ENCODE measurements at places on chromosomes 13 and 19.

DNA sequence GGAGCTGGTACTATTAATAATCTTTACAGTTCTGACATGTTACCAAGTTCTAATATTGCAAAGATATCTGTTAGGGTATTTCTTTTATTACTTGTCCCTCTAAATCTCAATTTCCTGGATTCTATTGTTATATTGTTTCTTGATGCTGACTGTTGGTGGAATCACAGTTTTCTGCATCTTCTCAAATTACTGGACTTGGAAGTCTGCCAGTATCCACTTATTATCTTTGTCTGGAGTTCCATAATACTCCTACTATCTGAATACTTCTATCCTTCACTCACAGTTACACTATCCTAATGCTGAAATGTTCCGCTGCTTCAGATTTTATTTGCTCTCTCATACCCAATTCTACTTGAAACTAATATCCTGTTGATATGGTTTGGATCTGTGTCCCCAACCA lies 1985.7 kb upstream of the PRR20A start:
- no peak for DNase-seq

- DNase-seq = no peak
These were observed 280.1 kb upstream of the TMTC4 start for GRCh38 chr13:100954430-100955305.

- no peak for DNase-seq
These were observed 40.8 kb downstream of the BRD4 start for GRCh38 chr19:15291548-15292021.

DNA sequence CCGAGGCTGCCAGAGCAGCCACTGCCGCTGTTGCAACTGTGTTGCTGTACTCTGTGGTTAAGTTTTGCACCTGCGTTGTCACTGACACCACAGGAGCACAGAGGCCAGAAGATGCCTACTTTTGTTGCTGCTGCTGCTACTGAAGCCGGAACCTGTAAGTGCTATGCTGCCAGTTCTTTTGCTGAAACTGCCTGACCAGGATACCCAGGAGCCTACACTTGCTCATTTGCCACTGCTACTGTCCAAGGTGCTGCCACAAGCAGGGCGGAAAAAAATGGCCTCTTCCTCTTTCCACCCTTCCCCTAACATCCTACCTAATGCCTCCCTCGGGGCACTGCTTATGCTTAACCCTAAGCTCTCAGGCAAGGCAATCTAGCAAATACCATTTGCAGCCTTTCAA lies 29.0 kb upstream of the NBEA start:
- no peak for DNase-seq

GRCh38 chr13:30928978-30929377 lies 3.5 kb upstream of the TEX26 start:
- DNase-seq = no peak

GRCh38 chr13:85520445-85520844 lies 278.8 kb downstream of the SLITRK6 start:
- DNase-seq = no peak

- no peak for DNase-seq
These were observed 8.6 kb downstream of the ELAVL1 start for GRCh38 chr19:7996883-7997282.

DNA sequence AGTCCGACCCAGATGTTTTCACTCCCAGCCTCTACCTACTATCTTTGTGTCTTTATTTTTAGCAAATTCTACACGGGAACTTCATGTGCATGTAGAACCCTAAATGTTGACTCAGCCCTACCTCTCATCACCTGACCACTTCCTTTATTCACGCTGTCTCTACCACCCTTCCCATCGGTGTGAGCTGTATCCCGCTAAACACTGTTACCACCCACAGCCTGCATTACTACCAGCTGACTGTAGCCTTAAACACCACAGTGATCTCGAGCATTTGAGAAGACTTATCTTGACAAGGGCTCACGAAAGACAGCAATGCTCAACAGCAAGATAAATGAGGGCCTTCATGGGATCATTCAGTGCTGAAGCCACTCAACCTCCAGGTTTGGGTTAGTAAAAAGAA lies 15.1 kb downstream of the NCR1 start:
- DNase-seq = no peak

GRCh38 chr13:99432609-99433542 lies 68.4 kb upstream of the TM9SF2 start:
- DNase-seq = peak; percentile 80

GRCh38 chr19:34961775-34962686 lies 2.0 kb downstream of the ZNF792 start:
- no peak for DNase-seq

DNA sequence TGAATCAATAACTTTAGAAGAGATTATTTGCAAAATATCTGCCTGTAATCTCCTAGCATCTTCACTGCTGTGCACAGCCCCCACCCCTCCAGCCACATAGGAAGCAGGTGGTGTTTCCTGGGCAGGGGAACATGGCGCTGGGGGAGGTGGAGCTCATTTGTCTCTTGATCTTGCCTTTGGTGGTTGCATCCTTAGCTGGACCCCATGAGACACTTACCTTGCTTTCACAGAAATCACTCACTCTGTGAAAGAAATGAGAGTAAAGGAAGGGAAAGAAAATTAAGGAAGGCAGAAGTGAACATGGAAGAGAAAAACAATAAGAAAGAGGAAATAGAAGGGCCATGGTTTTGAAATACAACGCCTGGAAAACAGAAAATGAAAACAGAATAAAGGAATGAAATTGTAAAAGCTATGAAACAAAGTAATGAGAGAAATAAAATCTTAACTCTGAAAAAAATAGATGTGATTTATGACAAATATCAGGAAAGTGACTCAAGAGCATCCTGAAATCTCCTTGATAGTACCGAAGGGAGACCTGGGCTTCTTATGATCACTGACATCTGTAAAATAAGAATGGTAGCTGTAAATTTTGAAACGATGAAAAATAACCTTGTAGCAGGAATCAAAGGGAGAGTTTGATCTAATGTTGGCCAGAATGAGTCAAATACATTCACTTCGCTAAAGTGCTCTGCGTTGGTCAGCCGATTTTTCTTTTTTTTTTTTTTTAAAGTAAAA lies 17.2 kb upstream of the RNASEH2B start:
- DNase-seq = no peak

- DNase-seq = no peak
These were observed at the start of gene CLIP3 for GRCh38 chr19:36032251-36033104. Gene CLIP3 (minus strand): TSS chr19:36032873. CDS start chr19:36032357, 516 bp downstream.

GRCh38 chr13:99895444-99896368 lies 75.9 kb downstream of the ZIC5 start:
- DNase-seq = no peak

GRCh38 chr13:49869519-49869918 lies 66.6 kb downstream of the SPRYD7 start:
- no peak for DNase-seq

DNA sequence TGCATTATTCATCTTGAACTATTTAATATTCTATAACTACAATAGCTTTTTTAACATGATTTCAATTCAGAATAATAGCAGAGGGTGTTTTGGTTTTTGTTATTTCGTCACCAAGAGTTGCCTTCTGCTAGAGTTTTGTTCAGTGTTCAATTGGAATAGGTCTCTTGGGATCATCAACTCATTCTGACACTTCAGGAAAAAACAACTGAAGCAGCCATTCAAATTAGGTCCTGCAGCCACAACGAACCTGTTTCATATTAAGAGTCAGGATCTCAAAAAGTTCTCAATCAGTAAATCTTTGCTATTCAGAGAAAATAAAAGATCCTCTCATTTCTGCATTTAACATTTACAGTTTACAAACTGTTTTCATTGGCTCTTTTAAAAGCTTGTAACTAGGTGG lies 2.4 kb upstream of the CHAMP1 start:
- no peak for DNase-seq

DNA sequence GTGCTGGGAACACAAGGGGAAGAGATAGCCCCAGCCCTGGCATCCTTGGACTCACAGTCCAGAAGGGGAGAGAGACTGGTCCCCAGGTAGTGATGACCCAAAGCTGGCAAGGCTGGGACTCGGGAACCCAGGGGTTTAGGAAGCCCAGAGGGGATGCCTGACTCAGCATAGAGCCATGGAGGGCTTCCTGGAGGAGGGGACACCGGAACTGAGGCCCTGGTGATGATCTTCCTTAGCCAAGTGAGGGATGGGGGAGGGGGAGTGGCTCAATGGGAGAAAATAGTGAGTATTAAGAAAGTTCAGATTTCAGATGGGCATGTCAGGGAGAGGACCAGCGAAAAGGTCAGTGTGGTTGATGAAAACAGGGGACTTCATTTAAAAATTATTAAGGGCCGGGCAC lies 26.8 kb downstream of the EXOC3L2 start:
- DNase-seq = no peak

GRCh38 chr19:27738569-27739193 lies 1474.3 kb downstream of the UQCRFS1 start:
- DNase-seq = no peak

GRCh38 chr13:49000247-49000646 lies 24.5 kb downstream of the FNDC3A start:
- no peak for DNase-seq

GRCh38 chr19:10782795-10783194 lies 53.2 kb downstream of the TMED1 start:
- no peak for DNase-seq

- DNase-seq = no peak
These were observed 39.7 kb upstream of the USP12 start for GRCh38 chr13:27211271-27211670.

- DNase-seq = no peak
These were observed 39.2 kb downstream of the TNFRSF19 start for GRCh38 chr13:23609414-23609760.

- DNase-seq = no peak
These were observed 399.6 kb downstream of the LMO7 start for GRCh38 chr13:76035711-76036110.

- no peak for DNase-seq
These were observed 421.4 kb downstream of the SLITRK6 start for GRCh38 chr13:85377783-85378182.

DNA sequence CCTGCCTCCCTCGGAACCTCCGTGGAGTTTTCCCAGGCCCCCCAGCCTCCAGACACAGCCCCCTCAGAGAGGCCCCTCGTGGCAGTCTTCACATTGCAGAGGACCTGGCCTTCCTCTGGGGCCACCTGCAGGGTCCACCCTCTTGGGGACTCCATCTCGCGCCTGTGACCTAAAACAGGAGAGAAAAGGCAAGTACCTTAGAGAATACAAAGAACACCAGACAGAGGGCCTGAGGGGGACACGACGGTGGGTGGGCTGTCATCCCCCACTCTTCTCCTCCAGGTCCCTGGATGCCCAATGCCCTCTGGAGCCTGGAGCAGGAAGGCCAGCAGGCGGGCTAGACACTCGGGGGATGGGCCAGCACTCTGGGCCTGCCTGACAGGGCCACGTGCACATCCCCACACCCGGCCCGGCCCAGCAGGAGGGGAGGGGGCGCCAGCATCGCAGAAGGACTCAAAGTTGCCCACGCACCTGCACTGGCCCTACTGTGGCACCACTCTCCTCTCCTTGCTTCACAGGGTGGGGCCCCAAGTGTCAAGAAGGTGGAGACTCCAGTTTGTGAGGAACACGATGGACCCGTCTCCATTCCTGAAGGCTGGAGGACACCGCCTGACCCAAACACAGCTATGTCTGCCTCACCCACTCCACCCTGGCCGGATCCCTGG lies 4.3 kb upstream of the A1BG start:
- no peak for DNase-seq

DNA sequence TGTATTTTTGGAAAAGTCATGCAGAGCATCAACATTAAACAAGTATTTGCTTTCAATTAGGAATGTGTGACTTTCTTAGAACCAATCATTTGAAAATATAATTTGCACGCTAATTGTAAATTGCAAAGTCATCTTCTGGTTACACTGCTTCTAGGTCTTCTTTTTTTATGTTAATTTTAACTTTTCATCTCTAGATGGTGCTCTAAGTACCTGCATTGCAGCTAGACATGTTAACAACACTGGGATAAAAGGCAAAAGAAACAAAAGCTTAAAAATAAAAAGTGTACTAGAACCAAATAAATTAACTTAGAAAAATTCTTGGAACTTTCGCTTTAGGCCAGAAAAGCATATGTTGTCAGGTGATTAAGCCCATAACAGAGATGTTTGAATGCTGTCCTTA lies 2758.2 kb downstream of the PCDH9 start:
- no peak for DNase-seq

GRCh38 chr13:91303031-91303430 lies 44.5 kb upstream of the MIR17HG start:
- no peak for DNase-seq

- DNase-seq = no peak
These were observed 10.0 kb downstream of the SYMPK start for GRCh38 chr19:45852983-45853382.

Measured in effector CD4-positive, alpha-beta T cell (primary cell).